ENCODE measurements at places on chromosomes 2 and 18. TPM values are rescaled to one million over a fixed set of nuclear protein-coding genes. Genes with fewer than 3 reads are reported as not detected.

SKA1 gene
- 37.5 TPM for total RNA-seq

DNA sequence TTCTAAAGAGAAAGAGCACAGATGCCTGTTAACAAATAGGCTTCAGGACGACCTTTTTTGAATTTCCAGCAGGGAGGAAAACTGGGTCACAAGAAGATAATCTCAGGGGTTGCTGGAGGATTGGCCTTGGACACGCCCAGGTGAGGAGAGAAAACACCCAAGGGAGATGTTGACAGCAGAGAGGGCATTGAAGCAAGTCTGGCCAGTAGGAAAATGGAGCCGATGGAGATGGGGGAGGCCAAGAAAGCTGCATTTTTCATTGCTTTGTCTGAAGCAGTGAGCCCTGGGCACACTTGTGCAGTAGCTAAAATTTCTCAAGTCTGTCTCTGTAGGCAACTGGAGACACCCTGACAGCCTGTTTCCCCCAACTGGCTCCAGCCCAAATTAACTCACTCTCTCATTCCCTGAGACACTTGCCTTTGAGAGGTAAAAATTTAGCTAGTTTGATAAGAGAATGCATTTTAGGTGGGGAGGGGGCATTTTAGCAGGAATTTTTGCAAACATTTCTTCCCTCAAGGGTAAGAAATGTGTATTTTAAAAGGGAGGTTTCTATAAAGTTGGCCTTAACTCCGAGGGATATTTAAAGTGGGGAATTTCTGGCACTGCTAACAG is 165.5 kb downstream of the TGIF1 start:
- H3K4me3 ChIP-seq = no peak overlapping the region
- H3K27ac ChIP-seq = no peak overlapping the region
- no peak for DNase-seq
- no peaks in the 10 kb centered on the region for H3K36me3 ChIP-seq
- peaks cover 4% of the 10 kb centered on the region for H3K4me1 ChIP-seq
- no peaks in the 10 kb centered on the region for H3K27me3 ChIP-seq

DNA sequence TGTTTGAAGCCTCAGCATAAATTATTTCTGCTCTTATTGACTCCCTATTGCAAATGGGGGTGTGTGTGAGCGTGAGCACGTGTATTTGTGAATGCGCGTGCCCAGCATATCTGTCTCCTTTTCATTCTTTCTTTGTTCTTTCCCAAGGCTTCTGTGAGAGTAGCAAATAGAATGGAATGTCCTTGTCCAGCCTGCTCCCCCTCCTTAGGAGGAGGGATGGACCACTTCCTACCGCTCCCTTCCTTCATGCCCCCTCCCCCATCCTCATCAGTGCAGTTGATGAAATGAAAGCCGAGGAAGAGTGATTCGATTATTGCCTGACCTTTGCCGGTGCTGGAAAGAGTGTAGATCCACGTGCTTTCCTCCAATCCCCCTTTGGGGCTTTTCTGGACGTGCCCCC is 102.0 kb downstream of the CPO start:
- H3K4me3 ChIP-seq = no peak overlapping the region
- no peak for DNase-seq
- no peaks in the 10 kb centered on the region for H3K27me3 ChIP-seq
- H3K36me3 ChIP-seq = no peaks in the 10 kb centered on the region
- H3K27ac ChIP-seq = no peak overlapping the region

RAPGEF4 gene
- 0.72 TPM for total RNA-seq

RAB27B gene
- not detected for total RNA-seq

Measured in activated naive CD8-positive, alpha-beta T cell treated with anti-CD3 and anti-CD28 coated beads for 36 hours (primary cell).